ENCODE measurements at places on chromosomes 5 and 9.

- no peak for DNase-seq
Measured at GRCh38 chr5:57817924-57818323, 335.3 kb upstream of the ACTBL2 start.

DNA sequence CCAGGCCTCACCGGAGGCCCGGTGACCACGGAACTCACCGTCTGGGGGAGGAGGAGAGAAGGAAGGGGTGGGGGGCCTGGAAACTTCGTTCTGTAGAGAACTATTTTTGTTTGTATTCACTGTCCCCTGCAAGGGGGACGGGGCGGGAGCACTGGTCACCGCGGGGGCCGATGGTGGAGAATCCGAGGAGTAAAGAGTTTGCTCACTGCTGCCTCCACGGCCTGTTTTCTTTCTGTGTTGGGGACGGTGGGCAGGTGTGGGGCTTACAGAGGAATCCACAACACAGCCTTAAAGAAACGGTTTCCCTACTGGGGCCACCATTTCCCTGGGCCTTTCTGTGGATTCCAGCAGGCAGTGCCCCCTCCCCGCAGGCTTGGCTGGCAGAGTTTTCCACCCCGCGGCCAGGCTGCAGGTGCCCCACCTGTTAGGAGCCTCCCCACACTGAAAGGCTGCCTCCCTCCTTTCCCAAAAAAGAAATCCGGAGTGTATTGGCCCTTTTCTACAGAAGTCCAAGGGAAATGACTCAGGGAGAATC is 80.8 kb downstream of the NTNG2 start:
- no peak for DNase-seq

DNA sequence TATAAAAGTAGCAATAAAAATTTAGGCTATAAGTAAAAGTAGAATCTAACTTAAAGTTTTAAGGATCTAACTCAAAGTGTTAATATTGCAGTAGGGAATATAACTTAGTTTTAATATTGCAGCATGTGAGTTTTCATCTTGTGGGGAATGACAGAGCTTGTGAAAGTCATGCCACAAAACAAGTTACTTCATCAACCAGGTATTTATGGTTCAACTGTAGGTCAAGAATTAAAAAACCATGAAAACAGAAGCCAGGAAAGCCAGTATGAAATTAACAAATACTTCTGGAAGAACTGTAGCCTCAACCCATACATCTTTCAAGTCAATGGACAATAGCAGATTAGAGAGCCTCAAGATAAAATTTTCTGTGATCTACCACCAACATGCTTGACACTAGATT is 19.0 kb downstream of the HMGCS1 start:
- DNase-seq, result no peak

DNA sequence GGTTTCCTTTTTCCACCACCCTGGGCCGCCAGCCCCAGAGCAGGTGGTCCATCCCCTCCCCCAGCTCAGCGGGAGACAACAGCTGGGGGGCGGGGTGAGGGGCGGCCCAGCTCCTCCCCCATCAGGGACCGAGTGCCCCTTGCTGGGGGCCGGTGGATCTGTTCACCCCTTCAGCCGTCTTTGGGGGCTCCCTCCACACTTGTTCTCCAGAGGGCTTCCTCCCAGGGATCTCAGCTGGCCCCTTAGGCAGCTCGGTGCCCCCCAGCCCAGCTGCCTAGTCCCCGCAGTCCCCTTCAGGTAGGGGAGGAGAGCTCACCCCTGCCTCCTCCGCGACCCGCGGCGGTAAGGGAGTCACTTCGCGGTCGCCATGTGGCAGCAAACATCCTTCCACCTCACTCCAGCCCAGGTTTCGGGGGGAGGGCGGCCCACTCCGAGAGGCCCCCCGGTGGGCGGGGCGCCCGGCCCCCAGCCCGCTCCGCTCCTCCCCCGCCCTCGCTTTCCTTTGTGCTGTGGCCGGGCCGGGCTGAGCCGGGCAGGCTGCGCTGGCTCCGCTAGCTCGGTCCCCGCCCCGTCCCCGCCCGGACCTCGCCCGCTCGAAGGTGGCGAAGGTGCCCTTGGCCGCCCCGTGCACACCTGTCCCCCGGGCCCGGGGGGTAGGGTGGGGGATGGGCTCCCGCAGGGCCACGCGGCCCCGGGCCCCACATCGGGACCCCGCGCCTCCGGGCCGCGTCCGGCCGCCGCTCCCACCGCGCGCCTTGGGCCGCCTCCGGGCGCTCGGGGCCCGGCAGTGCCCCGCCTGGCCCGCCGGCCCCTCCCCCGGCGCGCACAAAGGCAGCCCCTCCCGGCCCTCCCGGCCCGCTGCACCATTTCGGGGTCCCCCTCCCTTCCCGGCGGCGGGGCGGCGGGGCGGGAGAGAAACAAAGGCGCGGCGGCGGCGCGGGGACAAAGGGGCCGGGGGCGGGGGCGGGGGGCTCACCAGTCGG is 683 bp downstream of the DBN1 start:
- DNase-seq, result no peak

- peak; percentile 32 for DNase-seq
Measured at GRCh38 chr9:77018058-77018968, 1.1 kb upstream of the FOXB2 start.

DNA sequence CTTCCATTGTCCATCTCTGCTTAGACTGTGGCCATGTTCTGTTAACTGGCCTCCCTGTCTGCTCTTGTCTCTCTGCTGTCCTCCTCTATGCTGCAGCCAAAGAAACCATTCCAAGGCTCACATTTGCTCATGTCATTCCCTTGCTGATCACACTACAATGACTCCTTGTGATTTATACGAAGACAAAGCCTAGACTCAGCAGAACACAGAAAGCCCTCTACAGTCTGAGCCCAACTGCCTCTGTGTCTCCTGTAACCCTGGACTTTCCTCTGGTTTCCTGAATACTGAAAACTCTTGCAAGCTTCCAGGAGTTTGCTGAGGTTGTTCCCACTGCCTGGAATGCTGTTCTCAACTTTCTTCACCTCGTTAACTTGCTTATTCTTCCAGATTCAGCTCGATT is 191.8 kb downstream of the TMEM38B start:
- DNase-seq, result no peak

DNA sequence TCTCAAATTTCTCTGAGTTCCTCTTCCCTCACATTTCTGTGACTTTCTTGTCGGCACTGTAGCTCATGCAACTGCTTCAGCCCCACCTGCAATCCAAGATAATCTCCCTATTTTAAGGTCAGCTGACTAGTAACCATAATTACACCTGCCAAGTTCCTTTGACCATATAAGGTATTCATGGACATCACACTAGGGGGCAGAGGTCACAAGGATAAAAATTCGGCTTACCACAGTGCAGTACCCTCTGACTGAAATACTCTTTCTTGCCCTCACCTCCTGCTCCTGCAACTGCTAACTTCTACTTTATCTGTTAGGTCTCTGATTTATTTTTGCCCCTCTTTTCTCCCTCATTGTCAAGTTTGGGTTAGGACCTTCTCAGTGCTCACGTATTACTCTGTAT is 144.2 kb downstream of the GDNF start:
- no peak for DNase-seq

DNA sequence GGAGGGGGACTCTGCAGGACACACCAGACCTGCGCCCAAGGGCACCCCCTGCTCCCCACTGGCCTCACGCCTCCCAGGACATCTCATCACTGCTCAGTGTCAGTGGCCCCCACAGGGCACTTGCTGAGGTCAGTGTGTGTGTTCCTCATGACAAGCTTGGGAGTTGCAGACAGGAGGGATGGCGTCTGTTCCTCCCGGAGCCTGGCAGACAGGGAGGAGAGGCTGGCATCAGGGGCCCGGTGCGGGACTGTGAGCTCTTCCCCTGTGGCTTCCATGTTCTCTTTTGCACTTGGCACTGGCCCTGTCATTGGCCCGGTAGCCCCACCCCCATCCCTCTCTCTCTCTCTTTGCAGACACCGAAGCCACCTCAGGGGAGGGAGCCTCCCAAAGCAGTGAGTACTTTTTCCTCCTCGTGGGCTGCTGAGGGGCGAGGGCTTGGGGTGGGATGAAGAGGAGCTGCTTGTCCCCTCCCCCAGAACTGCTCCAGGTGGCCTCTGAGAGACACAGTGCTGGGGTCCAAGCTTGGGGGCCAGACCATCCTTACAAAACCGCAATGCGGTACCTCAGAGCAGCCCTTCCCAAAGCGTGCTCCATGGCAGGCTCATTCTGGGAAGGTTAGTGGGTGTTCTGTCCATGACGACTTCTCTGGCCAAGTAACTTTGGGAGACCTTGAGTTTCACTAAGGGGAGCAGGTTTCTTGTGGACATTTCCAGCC is 75.7 kb downstream of the AMBP start:
- DNase-seq, result no peak

GRCh38 chr5:159702301-159702700 is 214.0 kb upstream of the ADRA1B start:
- no peak for DNase-seq

GRCh38 chr5:67552773-67553172 is 356.2 kb upstream of the CD180 start:
- no peak for DNase-seq

GRCh38 chr9:72856972-72857623 is 95.8 kb downstream of the ALDH1A1 start:
- peak; percentile 37 for DNase-seq

DNA sequence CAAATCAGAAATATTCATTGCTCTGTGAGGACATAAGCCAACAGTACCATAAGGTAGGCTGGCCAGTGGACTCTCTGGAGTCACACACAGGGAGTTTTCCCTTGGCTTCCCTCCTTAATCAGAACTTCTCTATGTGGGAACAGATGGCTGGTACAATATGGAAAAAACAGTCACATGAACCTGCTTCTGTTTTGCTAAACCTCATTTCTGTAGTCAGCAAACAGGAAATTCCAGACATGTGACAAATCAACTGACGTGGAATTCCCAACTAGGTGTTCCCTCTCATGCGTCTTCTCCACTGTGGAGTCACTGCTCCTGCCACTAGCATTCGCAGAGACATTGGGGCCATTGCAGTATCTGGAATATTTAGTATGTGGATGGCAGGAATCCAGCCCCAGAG is 617.6 kb downstream of the KIF4B start:
- no peak for DNase-seq

GRCh38 chr9:37796232-37796631 is 4.4 kb upstream of the DCAF10 start:
- no peak for DNase-seq

GRCh38 chr5:120452471-120452870 is 11.6 kb upstream of the PRR16 start:
- no peak for DNase-seq

DNA sequence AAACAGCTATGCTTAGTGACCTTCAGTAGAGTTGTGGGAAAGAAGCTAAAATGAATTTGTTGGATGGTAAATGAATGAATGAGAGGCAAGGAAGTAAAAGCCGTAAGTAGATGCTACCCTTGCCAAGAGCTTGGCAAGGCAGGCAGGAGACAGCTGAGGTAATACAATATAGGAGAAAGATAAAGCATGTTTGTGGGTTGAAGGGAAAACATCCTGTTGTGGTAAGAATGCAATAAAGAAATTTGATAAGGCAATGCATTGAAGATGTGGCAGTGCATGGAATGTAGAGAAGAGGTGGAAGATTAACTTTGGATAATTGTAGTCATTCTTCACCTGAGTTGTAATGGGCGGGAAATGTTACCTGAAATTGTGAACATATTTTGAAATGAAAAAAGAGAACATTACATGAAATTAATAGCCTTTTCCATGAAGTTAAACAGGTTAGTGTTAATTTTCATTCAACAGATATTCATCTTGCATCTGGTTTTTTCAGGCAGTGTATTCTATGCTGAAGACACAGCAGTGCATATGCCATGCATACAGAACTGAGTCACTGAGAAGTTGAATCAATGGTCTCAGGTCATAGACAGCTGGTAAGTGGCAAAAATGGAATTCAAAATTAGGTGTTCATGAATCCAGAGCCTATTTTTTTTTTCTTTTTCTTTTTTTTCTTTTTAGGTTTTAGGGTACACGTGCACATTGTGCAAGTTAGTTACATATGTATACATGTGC is 43.4 kb upstream of the SPINK5 start:
- DNase-seq, result no peak

GRCh38 chr9:86072394-86072877 is 26.9 kb downstream of the GOLM1 start:
- DNase-seq, result no peak

- no peak for DNase-seq
Measured at GRCh38 chr5:172127581-172127980, 60.4 kb downstream of the STK10 start.

DNA sequence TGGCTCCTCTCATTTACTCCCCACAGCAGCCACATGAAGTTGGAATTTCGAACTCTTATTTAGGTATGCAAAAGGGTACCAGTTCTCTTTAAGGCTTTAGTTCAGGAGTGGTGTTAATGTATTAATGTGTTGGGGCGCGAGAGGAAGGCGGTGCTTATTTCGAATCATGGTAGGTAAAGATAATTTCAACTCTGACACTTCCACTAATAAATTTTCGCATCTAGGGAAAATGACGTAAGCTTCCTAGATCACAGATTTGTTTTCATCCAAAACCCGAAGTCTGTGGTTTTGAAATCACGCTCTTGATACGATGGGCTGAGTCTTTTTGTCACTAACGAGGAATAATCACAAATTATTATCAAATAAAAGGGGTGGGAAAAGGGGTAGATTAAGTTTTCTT is 681 bp downstream of the PPWD1 start:
- no peak for DNase-seq

GRCh38 chr9:37026931-37027581 is 7.0 kb downstream of the PAX5 start:
- DNase-seq, result no peak

DNA sequence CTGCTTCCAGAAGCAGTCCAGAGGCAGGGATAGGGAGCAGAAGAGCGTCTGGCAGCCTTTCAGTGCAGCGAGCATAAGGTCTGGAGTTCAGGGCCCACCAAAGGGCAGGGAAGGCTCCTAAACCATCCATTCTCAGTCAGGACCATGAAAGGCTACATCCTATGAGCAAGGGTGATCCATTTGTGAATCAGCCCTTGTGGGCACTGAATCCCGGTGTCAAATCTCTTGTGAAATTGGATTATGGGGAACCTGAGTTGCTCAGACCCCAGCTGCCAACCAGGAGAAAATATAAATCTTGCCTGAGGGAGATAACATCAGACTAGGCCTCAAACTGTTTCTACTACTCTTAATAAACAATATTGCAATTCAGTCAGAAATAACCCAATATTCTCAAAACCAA is 204.4 kb downstream of the SYK start:
- DNase-seq, result no peak

- peak; percentile 47 for DNase-seq
Measured at GRCh38 chr9:104118916-104119315, 24.8 kb downstream of the SMC2 start.

- DNase-seq, result no peak
Measured at GRCh38 chr5:176929654-176930053, 30.5 kb upstream of the HK3 start.

GRCh38 chr9:87537625-87538024 is 40.0 kb downstream of the DAPK1 start:
- no peak for DNase-seq

DNA sequence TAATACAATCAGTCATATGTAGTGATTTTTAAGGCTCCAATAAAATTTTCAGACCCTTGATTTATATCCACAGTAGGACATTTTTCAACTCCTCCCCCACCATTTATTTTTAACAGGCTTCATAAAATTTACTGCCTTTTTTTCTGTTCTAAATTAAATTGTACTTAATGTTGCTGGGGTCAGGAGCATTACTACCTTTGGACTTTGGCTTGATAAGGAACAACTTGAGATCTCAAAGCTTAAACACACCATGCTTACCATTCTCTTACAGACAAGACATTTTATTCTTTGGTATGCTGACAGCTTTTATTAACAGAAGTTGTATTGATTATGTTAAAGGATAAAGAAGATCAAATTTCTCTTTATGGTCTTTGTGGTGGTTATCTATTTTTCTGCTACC is 30.5 kb downstream of the TRPM3 start:
- DNase-seq, result no peak

Measured in NCI-H510A treated with DMSO at 0.1 percent for 48 hours (cell line).